Muscle of back (tissue), 13 donors: ENCODE measurements at places on chromosomes 7 and 10.

- DNase-seq = no peak
Observed at GRCh38 chr7:112152186-112152585, 54.0 kb downstream of the DOCK4 start.

GRCh38 chr7:135213831-135214230 lies 2.5 kb upstream of the WDR91 start:
- DNase-seq = no peak

DNA sequence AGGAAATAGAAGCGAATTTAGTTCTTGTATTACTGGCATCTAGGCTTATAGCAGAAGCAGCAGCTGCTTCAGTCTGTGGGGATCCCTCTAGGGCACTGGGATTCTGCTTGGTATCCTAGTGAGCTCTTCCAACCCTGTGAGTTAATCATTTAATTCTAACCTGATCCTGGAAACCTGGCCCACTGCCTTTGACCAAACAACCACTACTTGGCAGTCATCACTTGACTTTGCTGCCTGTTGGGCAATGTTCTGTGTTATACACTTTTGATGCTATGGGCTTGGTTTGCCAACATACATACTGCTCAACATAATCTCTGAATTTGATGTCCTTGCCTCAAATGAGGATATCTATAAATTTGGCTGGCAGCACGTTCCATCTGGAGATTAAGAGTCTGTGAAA lies 813.4 kb downstream of the ANKRD7 start:
- DNase-seq = no peak

DNA sequence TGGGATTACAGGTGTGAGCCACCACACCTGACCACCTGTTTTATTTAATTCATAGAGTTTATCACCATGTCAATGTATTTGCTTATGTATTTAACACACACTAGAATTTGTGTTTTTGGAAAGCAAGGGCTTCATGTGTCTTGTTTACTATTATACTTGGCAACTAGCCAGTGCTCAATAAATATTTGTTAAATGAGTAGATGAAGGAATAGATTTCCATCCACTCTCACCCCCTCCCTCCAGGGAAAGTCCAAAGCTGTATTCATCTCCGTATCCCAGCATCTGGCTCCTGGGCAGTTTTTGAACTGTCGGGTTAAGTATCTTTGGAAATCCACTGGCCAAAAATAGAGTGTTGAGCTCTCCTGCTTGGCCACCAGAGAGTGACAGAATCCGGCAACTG lies 4.6 kb upstream of the RADIL start:
- no peak for DNase-seq

GRCh38 chr10:126397640-126398382 lies 9.5 kb upstream of the ADAM12 start:
- no peak for DNase-seq

GRCh38 chr7:154503962-154504550 lies 451.9 kb downstream of the DPP6 start:
- DNase-seq = peak; percentile 28

DNA sequence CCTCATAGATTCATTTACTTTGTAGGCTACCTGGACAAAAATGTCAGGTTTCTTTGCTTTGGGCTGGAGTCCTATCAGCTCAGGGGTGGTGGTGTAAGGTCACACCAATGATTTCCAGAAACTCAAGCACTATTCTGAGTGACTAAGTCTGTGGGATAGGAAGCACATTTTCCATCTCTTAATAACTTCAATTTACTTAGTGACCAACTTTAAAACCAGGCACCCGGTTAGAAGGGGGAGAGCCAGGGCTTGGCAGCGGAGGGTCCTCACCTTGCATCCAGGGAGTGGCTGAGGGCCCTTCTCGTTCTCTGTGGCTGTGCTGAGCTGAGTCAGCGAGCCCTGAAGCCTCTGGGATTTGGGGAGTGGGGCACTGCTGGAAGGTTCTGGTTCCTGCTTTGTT lies 6.7 kb downstream of the CHST3 start:
- DNase-seq = no peak

- no peak for DNase-seq
Observed at GRCh38 chr10:43121444-43121843, 16.8 kb upstream of the CSGALNACT2 start.

GRCh38 chr7:140238778-140239652 lies 62.2 kb upstream of the KDM7A start:
- DNase-seq = no peak

- no peak for DNase-seq
Observed at GRCh38 chr10:34240039-34240438, 575.1 kb downstream of the PARD3 start.

DNA sequence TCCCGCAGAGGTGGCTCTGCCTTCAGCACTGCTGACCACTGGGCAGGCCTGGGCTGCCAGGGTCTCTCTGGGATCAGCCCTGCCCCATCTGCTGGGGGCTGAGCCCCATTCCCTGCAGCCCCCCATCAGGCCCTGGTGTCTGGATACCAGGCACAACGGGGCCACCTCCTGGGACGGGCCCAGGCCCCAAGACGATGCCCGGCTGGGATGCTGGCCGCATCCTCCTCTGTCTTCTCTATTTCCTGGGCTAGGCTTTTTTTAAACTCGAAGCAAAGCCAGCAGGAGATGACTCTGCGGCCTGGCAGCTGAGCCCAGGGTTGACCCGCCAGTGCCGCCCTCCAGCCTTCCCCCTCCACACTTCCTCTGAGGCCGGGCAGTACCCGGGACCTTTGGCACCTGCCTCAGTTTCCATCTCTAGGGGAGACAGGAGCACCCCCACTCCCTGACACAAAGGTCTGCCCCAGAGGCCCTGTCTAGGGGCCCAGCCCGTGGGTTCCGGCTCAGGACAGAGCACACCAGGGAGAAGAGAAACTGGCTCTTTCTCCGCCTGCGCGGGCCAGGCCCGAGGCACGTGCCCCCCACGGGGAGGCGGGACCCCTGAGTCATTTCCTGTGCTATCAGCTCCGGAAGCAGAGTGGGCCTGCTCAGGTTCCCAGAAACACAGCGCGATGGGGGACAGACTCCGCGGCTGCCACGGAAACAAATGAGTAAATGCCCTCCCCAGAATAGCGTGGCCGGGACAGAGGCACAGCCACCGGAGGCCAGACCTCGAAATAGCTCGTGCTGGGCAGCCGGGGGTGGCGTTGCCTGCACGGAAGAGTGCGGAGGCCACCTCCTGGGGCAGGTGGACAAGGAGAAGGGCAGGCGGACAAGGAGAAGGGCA lies 84.6 kb upstream of the PDGFA start:
- DNase-seq = peak; percentile 75

DNA sequence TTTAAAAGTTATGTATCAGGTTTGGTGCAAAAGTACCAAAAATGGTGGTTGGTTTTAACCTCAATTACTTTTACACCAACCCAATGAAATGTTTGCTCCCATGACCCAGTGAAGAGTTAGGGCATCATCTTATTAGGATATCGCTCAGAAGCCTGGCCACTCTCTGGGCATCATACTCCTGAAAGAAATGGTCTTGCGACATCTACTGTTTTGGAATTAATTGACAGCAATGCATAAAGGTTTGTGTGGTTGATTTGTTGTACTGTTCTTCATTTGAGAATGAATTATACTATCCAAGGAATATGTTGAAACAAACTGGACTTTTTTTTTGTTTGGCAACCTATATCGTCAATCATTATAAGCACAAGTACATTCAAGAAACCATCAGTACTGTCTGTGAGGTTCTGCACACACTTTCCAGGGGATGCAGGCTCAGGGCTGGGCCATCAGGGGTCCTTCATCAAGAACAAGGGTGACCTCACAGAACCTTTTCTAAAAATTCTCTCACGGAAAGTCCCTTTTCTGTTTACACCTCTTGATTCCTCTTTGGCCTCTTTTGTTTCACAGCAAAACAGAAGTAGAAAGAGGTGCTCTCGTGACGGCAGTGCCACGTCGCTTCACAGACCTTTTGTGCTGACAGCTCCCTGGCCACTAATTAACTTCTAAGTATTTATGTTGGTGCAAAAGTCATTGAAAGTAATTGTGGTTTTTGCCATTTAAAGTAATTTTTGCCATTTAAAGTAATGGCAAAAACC lies 117.2 kb upstream of the KLF6 start:
- DNase-seq = no peak

- DNase-seq = no peak
Observed at GRCh38 chr10:101672536-101672935, 22.4 kb downstream of the FBXW4 start.

DNA sequence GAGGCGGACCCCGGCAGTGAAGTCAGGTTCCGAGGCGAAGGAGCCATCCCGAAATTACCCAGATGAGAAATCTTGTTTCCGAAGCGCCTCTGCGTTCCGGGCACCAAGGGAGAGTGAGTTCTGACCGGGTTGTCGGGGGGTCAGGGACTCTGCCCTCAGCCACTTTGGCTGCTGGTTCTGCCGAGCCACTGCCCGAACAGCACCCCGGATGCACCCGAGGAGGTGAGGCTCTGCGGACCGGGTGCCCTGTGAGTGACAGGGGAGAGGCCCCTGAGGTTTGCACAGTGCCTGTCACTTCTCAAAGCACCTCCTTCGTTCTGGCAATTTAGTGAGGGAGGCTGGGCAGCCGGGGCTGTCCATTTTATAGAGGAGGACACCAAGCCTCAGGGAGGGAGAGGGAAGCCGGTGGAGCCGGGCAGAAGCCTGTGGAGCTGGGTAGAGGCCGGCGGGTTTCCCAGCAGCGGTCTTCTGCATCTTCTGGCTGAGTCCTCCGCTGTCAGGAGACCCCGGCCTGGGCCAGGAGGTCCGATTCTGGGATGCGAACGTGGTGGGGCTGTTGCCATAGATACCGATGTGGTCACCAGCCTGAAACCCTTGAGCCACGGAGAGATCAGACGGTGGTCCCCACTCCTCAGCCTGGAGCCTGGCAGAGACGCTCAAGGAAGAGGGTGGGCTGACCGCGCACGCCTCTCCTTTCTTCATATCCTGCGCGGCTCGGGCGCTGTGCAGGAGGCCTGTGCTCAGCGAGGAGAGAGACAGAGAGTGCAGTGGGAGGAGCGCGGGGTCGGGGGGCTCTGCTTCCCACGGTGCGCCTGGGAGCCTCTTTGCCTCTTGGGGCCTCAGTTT lies 18.9 kb upstream of the SHH start:
- DNase-seq = no peak

DNA sequence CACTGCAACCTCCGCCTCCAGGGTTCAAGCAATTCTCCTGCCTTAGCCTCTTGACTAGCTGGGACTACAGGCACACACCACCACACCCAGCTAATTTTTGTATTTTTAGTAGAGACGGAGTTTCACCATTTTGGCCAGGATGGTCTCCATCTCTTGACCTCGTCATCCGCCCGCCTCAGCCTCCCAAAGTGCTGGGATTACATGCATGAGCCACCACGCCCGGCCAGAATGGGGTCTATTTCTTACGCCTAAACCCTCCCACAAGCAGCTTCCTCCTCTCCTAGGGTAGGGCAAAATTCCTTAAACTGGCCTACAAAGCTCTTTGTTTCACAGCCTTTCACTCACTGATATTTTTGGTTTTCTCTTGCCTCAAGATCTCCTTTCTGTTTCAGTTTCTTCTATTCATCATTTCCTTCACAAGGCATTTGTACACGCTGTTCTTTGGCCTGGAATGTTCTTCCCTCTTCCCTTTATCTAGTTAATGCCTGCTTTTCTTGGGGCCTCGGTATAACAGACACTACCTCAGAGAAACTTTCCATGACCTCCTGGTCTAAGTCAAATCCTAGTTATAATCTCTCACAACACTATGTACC lies 6.7 kb downstream of the CPEB3 start:
- DNase-seq = no peak

- DNase-seq = no peak
Observed at GRCh38 chr7:36287371-36288241, 102.1 kb upstream of the ANLN start.
